ENCODE measurements at places on chromosomes 11 and 22.

DNA sequence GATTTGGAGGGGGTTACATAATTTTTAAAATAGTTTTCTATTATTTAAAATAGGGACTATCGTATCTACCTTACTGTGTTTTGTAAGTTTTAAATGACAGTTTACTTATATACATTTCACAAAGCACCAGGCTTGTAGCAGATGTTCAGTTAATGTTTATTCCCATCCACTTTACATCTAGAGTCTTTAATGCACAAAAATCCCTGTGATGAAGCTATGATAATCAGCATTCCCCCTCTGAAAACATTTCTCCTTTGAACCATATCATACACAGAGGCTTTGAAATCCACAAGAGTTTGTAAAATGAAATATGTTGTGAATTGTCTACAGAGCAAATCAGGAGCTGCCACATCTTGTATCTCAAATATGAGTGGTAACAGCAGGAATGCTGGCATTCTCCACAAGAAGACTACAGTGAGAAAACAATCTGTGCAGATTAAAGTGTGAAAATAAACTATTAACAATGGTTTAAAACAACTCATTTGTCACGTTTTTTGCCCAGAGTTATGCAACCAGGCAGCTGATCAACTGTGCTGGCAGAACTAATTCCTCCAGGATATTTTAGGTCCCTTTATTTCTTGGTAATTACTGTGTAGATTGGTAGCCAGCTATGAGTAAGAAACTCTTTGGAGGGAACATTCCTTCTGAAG is 699.1 kb upstream of the ARHGAP42 start:
- DNase-seq = no peak

DNA sequence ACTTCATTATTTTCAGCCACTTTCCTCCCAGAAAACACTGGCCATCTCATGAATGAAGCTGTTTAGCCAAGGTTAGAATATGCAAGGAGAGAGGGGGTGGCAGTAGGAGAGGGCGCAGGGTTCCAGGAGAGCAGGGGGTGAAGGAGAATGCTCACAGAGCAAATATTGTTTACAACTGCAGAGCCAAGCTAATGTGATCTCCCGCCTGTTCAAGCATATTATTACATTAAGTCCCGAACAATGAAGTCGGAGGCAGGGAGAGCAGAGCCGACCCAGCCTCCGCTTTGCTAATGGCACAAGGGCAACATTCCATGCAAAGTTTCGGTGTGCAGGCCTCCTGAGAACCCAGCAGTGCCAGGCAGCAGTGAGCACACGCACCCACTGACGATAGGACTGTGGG is 80.1 kb downstream of the MICAL3 start:
- DNase-seq = no peak

- no peak for DNase-seq
Observed at GRCh38 chr22:27420817-27421361, 380.7 kb downstream of the MN1 start.

- peak; percentile 51 for DNase-seq
Observed at GRCh38 chr22:43993072-43993760, 30.9 kb upstream of the PARVB start.

DNA sequence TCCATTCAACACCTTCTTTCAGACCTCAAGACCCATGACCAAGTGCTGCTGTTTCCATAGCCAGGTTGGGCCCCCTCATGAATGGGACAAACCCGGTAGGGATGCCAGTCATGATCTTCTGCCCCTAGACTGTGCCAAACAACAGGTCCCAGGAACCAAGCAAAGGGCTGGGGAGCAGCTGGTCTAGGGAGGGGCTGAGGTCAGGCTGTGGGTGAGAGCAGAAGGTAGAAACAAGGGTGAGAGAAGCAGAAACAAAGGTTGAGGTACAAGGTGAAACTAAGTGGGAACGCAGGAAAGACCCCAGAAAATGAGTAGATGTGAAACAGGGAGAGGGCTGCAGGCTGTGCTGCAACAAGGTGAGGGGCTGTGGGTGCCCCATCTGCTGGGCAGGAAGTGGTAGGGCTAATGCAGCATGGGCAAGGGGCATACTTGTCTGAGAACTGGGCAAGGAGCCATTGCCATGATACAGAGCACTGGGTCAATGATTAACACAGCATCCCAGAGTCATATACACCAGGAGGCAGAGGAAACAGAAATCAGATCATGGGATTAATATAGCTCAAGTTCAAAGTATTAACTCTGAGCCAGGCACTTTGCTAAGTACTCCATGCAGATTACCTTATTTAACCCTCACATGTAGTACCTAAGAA is 45.9 kb downstream of the SLC1A2 start:
- no peak for DNase-seq

DNA sequence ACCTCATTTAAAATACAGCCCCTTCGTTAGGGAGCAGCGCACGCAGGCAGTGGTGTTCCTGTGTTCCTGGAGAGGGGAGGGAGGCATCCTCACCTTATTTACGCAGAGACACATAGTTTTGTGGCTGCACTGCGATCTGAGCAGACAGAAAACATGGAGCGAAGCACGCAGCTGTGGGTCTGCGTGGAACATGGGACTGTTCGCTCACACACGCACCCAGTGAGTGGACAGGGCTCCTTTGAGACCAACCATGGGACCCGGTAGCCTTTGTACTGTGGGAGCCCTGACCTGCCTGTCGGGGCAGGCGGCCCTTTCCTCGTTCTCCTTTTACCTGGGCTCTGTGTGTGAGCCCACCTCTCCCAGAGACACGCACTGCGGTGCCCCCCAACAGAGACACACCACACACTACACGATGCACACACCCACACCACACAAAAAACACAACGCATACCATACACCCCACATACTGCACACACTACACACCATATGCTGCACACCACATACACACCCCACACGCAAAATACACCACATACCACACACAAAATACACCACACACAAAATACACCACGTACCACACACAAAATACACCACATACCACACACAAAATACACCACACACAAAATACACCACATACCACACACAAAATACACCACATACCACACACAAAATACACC is 1245.7 kb downstream of the BRD1 start:
- no peak for DNase-seq

DNA sequence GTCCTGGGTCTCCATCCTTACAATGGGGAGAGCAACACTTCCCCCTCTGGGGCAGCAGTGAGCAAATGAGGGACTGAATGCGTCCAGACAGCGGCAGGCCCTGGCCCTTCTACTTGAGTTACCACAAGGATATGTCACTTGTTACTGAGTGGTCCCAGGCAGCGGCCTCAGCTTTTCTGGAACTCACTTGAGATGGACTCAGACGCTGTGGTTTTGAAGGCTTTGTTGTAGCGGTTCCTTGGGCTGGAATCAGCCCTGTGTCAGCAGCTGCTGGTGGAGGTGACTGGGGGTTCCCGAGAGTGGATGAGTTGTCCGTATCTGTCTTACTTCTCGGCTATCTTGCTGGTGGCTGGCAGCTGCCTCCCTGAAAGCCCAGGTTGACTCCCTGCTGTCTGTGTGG is 77.0 kb downstream of the MICAL2 start:
- DNase-seq = no peak

DNA sequence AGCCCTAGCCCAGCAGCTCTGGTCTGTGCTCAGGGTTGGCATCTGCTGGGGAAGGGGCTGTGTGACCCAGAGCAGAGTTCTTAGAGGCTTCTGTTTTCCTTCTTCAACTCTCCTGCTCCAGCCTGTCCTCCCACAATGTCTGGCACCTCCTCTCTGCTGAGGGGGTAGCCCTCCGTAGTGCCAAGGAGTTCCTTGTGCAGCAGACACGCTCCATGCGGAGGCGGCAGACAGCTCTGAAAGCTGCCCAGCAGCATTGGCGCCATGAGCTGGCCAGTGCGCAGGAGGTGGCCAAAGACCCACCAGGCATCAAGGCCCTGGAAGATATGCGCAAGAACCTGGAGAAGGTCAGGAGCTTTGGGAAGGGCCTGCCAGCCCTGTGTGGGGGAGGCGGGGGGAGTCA is 69.3 kb downstream of the CEP164 start:
- no peak for DNase-seq

DNA sequence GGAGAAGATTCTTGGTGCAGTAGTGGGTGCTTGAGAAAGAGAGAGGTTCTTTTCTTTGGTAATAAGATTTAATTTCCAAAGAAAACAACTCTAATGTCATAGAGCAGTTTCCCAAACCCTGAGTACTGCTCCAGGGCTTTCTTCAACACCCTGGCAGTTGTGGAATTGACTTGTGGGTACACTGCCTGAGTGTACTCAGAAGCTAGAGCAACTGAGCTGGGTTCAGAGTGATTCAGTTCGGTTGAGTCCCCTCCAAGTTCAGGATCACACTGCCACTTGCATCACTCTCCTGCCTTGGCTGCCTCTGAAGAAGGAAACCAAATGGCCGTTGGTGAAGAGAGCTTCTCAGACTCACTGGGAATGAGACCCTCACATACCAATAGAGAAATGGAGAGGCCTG is 5.3 kb downstream of the DMC1 start:
- no peak for DNase-seq

- DNase-seq = no peak
Observed at GRCh38 chr11:57972013-57972367, 51.7 kb upstream of the OR9Q1 start.

DNA sequence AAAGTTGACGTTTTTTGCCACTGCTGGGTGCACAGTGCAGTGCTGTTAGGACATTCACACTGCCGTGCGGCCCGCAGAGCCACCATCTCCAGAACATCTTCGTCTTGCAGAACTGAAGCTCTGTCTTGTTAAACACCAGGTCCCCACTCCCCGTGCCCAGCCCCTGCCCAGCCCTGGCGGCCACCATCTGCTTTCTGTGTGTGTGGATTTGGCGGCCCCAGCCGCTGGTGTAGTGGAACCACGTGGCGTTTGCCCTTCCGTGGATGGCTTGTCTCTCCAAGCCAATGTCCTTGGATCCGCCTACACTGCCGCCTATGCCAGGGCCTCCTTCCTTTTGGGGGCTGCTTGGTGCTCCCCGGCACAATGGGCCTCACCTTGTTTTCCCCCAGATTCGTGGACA is 8.2 kb upstream of the MUC5AC start:
- no peak for DNase-seq

DNA sequence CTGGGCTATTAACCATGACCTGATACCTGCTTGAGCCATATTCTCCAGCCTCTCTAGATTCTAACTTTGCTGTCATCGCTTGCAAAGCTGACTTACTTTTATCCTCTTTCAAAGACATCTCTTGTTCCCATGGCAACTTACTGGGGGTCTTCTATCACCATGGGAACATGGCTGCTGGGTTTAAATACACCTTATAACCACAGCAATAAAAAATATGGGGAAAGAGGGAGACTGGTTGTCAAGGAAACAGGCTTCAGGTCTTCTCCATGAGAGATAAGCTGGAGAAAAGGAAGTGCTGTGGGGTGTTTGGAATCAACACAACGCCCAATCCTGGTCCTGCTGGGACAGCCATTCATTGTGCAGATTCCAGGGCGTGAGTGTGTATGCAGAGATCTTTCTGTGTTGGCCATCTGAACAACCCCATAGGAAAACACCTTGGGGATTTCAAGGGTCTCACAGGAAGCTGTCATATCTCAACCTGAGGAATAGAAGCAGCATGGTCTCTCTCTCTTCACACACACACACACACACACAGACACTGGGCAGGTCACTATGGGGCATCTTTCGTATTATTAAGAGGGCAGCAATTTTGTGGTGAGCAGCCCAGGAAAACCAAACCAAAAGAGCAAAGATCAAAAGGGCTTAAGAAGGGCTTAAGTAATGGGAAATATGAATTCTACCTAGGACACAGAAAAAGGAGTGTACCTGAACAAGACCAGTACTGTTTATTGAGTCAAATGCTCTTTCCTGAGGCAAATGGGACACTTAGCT is 344.7 kb upstream of the NCAM1 start:
- DNase-seq = no peak

GRCh38 chr22:43992331-43992821 is 31.7 kb upstream of the PARVB start:
- DNase-seq = no peak

DNA sequence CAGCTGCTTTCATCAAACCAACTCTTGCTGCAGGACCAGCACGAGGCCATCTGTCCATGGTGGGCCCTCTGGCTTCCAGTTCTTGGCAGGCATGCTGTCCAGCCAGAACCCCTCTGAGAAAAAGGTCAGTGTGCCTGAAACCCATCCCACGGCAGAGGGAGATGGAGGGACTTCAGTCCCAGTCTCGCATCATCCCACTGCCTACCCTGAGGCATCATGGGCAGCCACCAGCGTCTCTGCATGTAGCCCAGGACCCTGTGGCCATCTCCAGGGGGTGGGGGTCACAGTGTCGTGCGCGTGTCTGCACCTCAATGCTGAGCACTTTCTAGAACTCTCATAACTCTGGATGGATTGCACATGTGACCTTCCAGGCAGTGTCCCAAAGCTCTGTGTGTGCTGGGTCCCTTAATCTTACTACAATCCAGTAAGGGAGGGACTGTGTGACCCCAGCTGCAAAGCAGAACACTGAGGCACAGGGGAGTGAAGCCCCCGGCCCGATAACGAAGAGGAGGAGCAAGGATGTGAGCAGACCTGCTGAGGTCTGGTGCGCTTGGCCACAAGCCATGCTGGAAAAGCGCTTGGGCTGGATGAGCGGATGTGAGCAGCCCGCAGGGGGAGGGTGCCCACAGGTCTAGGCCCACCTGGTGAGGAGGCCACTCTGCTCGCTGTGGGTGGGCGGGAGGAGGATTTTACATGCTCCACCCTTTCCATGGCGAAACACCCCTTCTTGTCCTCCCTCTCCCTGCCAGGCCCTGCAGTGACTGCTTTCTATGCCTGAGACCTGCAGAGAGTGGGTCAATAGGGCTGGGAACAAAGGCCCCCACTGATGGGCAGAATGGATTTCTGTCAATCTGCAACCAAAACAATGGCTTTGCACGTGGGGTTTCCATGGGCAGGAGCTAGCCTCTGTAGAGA is 1401.0 kb downstream of the BRD1 start:
- DNase-seq = no peak

DNA sequence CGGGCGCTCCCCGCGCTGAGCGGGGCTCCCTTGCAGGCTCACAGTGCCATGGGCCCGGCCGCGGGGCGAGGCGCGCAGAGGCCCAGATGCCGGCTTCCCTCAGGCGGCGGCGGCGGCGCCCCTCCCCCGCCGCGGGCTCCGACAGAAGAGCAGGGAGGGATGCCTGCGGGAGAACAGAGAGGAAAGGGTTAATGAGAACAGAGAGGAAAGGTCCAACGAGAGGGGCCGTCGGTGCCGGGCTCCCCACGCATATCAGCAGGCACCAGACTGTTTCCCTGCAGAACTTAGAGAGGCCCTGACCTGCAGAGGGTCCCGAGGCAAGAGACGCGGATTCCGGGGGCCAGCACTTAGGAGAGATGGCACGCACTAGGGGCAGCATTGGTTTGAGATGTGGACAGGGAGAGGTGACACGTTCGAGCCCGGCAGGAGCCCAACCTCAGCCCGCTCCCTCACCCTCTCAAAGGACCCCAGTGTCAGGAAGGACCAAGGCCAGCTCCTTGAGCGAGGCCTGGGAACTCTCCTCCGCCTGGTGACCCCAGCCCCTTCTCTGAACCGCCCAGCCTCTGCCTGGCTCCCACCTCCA is 9.1 kb downstream of the NRXN2 start:
- DNase-seq = no peak

GRCh38 chr11:61756452-61757212 is 4.2 kb downstream of the MYRF start:
- no peak for DNase-seq

GRCh38 chr11:44493930-44494329 is 71.5 kb upstream of the CD82 start:
- DNase-seq = no peak

Measured in naive thymus-derived CD8-positive, alpha-beta T cell (primary cell).